Lower lobe of right lung (tissue), 2 donors: ENCODE measurements at places on chromosomes 4 and X.

DNA sequence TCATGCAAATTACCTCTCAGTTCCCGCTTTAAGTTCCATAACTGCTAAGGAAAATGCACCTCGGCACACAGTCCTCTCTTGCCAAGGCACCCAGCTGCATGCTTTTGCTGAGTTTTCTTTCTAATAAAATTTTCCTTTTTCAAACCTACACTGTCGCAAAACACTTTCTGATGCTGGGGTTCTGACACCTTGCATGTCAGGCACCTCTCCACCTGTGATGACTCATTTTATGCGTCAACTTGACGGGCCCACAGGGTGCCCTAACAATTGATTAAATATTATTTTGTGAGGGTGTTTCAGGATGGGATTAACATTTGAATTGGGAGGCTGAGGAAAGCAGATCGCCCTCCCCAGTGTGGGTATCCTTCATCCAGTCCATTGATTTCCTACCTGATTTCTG, 291.0 kb upstream of the STS start:
- no peak for DNase-seq

DNA sequence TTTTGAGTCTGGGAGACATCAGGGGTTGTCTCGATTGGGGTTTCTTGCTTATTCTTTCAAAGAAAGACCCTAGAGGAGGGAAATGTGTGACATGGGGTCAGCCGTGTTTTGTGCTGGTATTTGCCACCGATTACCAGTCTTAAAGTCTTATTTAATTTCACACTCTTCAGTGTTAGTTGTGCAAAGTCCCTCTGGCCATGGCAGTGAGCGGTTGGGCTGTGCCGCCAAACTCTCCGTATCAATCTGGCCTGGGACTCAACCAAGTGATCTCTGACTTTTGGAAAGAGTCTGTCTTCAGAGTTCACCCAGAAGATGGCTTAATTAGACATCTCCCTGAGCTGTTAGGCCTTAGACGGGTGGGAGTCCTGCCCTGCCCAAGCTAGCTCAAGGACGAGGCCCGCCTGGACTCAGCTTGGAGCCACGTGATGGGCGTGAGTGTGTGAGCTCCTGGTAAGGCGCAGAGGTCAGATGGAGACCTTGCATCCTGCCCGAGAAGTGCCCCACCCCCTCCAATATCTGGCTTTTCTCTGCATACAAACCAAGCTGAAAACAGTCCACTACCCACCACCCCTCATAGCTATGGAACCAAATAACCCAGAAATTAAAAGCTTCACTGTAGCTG, 3.8 kb upstream of the PITX2 start:
- no peak for DNase-seq

GRCh38 chrX:149993989-149994388, 55.7 kb upstream of the EOLA2 start:
- DNase-seq: no peak

GRCh38 chr4:146222313-146222712, 8.0 kb downstream of the REELD1 start:
- no peak for DNase-seq

DNA sequence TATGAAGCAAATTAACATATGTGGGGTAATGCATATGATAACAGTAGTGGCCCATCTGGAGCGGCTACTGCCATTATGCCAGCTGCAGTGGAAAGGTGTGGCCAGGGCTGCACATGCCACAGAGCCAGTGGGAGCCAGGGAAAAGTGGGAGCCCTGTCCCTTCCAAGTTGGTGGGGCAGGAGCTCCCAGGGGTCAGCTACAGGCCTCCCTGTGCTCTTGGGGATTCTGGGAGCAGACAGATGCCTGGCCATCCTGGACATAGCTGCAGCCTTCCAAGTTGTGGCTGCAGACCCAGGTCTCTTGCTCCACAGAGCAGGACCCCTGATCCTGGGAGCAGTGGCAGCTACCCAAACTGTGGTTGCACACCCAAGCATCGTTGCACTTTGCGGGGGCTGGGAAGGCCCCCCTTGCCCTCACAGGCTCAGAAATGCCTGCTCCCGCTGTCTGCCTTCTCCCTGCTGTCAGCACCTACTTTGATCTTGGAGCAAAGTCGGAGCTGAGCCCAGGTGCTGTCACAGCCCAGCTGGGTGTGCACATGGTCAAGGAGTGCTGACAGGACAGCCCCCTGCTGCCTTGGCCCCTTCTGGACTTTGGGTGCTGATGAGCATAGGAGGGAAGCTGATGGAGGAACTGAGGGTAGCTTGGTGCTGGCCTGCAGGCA, 67.8 kb downstream of the NAA11 start:
- no peak for DNase-seq
